RPMI7951 (cell line): ENCODE measurements at places on chromosomes 1 and 21. TPM values are rescaled to one million over a fixed set of nuclear protein-coding genes. Genes with fewer than 3 reads are reported as not detected.

GPR161 gene
- 5.4 and 6.3 TPM in 2 replicates for total RNA-seq

ORC1 gene
- 18.4 and 20.7 TPM in 2 replicates for total RNA-seq

HHIPL2 gene
- total RNA-seq = 0.29 and 1.4 TPM in 2 replicates

EFNA3 gene
- 0.48 and 0.68 TPM in 2 replicates for total RNA-seq

OR2AK2 gene
- total RNA-seq = not detected in 2 replicates

XCL2 gene
- not detected in 2 replicates for total RNA-seq

MRPS15 gene
- total RNA-seq = 116 and 139 TPM in 2 replicates

EXO5 gene
- 11.5 and 15.3 TPM in 2 replicates for total RNA-seq

CR1L gene
- total RNA-seq = 0.24 TPM in 1 of 2 replicates, not detected in the other

PIGR gene
- total RNA-seq = not detected in 2 replicates

ANKRD65 gene
- total RNA-seq = not detected in 2 replicates

TFF2 gene
- not detected in 2 replicates for total RNA-seq

CSF3R gene
- not detected in 2 replicates for total RNA-seq

BSND gene
- total RNA-seq = not detected in 2 replicates

ETV3L gene
- not detected in 2 replicates for total RNA-seq

JAM2 gene
- total RNA-seq = 1.5 and 1.9 TPM in 2 replicates

NRDC gene
- total RNA-seq = 62.5 and 71.9 TPM in 2 replicates

KIF17 gene
- total RNA-seq = not detected in 2 replicates

EFHD2 gene
- 52.5 and 70.9 TPM in 2 replicates for total RNA-seq

ATF6 gene
- 17.2 and 19.9 TPM in 2 replicates for total RNA-seq

MTOR gene
- total RNA-seq = 30.4 and 31.1 TPM in 2 replicates

FCRL4 gene
- total RNA-seq = not detected in 2 replicates

HRNR gene
- under 0.01 TPM in 1 of 2 replicates, not detected in the other for total RNA-seq

HSPB7 gene
- 7.1 and 7.9 TPM in 2 replicates for total RNA-seq

PERM1 gene
- total RNA-seq = 0.12 TPM in 1 of 2 replicates, not detected in the other

UQCRHL gene
- 3.2 and 4.0 TPM in 2 replicates for total RNA-seq

LHX8 gene
- 8.6 and 9.0 TPM in 2 replicates for total RNA-seq

LRRC38 gene
- total RNA-seq = not detected in 2 replicates

LCE1D gene
- total RNA-seq = not detected in 2 replicates

CELA3A gene
- total RNA-seq = not detected in 2 replicates

VWA5B1 gene
- not detected in 2 replicates for total RNA-seq

IFI44L gene
- total RNA-seq = 5.4 and 9.4 TPM in 2 replicates

SPRR2B gene
- not detected in 2 replicates for total RNA-seq

ZNF593 gene
- total RNA-seq = 26.4 and 32.1 TPM in 2 replicates

TSPEAR gene
- total RNA-seq = not detected in 2 replicates

IRF2BP2 gene
- total RNA-seq = 41.6 and 47.7 TPM in 2 replicates

IL22RA1 gene
- total RNA-seq = 1.6 and 2.3 TPM in 2 replicates

PPP1R15B gene
- total RNA-seq = 18.3 and 21.7 TPM in 2 replicates

DCST2 gene
- total RNA-seq = not detected in 2 replicates

CBR3 gene
- total RNA-seq = 32.9 and 41.7 TPM in 2 replicates

SH2D1B gene
- total RNA-seq = 0.10 and 0.12 TPM in 2 replicates

NUP210L gene
- not detected in 2 replicates for total RNA-seq

CYYR1 gene
- not detected in 2 replicates for total RNA-seq

S100A12 gene
- not detected in 2 replicates for total RNA-seq

INSRR gene
- not detected in 2 replicates for total RNA-seq

ZFP69B gene
- 2.8 and 3.1 TPM in 2 replicates for total RNA-seq

F3 gene
- 76.5 and 84.8 TPM in 2 replicates for total RNA-seq

TEX38 gene
- total RNA-seq = not detected in 2 replicates

SPRR3 gene
- total RNA-seq = not detected in 2 replicates

ANXA9 gene
- 0.20 TPM in 1 of 2 replicates, not detected in the other for total RNA-seq

CD1C gene
- not detected in 2 replicates for total RNA-seq

TRIM45 gene
- 3.3 and 3.6 TPM in 2 replicates for total RNA-seq

SIK1 gene
- total RNA-seq = 1.7 and 2.8 TPM in 2 replicates

MCOLN2 gene
- total RNA-seq = 2.3 and 2.5 TPM in 2 replicates

OR2M3 gene
- not detected in 2 replicates for total RNA-seq

GABRD gene
- total RNA-seq = 1.3 TPM in 1 of 2 replicates, not detected in the other
